Activated naive CD8-positive, alpha-beta T cell treated with anti-CD3 and anti-CD28 coated beads for 36 hours (primary cell): ENCODE measurements at places on chromosomes 16 and 17.

DNA sequence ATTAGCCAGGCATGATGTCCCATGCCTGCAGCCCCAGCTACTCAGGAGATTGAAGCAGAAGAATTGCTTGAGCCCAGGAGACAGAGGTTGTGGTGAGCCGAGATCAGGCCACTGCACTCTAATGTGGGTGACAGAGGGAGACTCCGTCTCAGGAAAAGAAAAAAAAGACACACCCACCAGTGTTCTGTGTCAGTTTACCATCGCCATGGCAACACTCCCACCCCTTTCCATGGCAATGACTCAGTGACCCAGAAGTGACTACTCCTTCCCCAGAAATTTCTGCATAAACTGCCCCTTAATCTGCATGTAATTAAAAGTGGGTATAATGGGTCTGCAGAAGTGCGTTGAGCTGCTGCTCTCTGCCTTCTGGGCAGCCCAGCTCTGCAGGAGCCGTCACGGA lies 4.0 kb upstream of the ZC3H18 start:
- peaks cover 19% of the 10 kb centered on the region for H3K4me1 ChIP-seq
- H3K27ac ChIP-seq: no peak overlapping the region
- H3K27me3 ChIP-seq: no peaks in the 10 kb centered on the region
- no peak overlapping the region for H3K4me3 ChIP-seq
- peak; percentile 79 for DNase-seq

DNA sequence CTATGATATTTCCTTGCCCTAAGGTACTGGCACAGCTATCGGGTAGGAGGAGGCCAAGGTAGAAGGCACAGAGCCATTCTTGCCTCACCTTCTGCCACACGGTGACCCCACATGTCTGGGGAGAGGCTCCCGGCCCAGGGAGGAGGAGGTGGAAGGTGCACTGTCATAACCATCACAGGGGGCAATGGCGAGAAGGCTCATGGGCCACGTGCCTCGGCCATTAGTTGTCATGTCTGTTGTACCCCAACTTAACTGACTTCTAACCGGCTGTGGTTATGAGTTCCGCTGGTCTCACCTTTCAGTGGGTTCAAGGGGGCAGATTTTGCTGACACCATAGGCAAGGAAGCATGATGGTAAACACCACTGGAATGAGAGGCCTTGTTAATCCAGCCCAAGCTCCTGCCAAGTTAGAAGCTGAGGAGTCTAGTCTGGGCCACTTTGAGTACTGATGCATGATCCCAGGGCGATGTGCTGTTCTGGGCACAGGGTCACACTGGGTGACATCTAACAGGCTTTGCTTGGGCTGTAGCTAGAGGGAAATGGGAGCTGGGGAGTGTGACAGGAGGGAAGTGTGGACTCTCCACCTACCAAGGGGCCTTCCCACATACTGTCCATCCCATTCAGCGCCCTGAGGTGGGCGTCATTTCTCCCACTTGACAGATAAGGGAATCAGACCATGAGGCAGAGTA lies 39.6 kb downstream of the HLF start:
- H3K36me3 ChIP-seq: no peaks in the 10 kb centered on the region
- H3K4me1 ChIP-seq: no peaks in the 10 kb centered on the region
- no peaks in the 10 kb centered on the region for H3K27me3 ChIP-seq
- no peak for DNase-seq
- H3K4me3 ChIP-seq: no peak overlapping the region

DNA sequence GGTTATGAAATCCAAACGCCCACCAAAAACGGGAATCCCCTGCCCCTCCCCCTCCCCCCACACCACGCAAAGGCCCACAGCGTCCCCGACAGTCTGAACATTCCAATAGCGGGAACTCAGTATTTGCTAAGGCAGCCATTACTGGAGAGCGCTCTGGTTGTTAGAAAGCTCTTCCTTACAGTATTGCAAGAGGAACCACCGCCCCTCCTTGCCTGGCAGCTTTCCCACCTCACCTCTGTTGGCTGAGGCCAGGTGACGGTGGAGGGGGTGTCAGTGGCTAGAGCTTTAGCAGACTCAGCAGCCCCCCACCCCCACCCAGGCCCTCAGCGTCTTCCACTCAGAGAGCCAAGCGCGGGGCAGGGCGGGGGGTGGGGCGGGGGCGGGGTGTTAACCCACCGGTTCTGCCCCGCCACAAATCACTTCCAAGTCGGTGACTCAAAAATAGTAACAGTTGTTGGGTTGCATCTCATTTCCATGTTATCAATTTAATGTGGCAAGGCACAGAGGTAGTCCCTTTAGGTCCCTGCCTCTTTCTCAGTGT lies 2.2 kb upstream of the PLEKHH3 start:
- peak overlapping the region; percentile 80 for H3K4me3 ChIP-seq
- H3K4me1 ChIP-seq: peaks cover 53% of the 10 kb centered on the region
- H3K27me3 ChIP-seq: peaks cover 64% of the 10 kb centered on the region

DNA sequence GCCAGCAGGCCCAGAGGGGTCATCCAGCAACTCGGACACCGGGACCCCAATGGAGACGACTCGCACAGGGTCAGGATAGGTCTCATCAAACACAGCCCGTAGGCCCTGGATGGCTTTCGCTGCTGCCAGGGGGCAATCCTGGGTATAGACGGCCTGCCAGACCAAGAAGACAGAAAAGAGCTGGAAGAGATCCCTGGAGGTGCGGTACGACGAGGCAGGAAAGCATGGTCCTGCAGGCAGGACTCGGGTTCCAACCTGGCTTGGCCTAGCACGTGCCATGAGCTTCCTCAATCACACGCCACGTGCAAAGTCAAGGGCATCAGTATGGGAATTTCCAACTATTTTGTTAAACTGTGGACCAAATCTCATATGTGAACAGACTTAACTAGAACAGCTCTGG lies 6.3 kb upstream of the EXOSC6 start:
- DNase-seq: no peak
- H3K27me3 ChIP-seq: no peaks in the 10 kb centered on the region
- H3K4me3 ChIP-seq: no peak overlapping the region
- no peak overlapping the region for H3K27ac ChIP-seq
- no peaks in the 10 kb centered on the region for H3K4me1 ChIP-seq
- H3K36me3 ChIP-seq: peaks cover 20% of the 10 kb centered on the region

DNA sequence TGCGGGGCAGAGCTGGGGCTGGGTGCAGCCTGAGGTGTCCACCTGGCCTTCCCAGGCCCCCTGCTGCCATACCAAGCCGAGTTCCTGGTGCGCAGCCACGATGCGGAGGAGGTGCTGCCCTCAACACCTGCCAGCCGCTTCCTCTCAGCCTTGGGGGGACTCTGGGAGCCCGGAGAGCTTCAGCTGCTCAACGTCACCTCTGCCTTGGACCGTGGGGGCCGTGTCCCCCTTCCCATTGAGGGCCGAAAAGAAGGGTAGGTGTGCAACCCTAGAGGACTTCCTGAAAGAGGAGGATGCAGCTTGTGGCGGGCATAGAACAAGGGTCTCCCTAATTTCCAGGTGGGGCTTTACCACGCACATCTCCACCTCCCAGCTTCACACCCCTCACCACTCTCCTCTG lies 2.5 kb downstream of the SGCA start:
- H3K36me3 ChIP-seq: no peaks in the 10 kb centered on the region
- H3K4me1 ChIP-seq: peaks cover 23% of the 10 kb centered on the region
- DNase-seq: no peak
- H3K27ac ChIP-seq: no peak overlapping the region
- H3K4me3 ChIP-seq: peak overlapping the region; percentile 38
- no peaks in the 10 kb centered on the region for H3K27me3 ChIP-seq

DNA sequence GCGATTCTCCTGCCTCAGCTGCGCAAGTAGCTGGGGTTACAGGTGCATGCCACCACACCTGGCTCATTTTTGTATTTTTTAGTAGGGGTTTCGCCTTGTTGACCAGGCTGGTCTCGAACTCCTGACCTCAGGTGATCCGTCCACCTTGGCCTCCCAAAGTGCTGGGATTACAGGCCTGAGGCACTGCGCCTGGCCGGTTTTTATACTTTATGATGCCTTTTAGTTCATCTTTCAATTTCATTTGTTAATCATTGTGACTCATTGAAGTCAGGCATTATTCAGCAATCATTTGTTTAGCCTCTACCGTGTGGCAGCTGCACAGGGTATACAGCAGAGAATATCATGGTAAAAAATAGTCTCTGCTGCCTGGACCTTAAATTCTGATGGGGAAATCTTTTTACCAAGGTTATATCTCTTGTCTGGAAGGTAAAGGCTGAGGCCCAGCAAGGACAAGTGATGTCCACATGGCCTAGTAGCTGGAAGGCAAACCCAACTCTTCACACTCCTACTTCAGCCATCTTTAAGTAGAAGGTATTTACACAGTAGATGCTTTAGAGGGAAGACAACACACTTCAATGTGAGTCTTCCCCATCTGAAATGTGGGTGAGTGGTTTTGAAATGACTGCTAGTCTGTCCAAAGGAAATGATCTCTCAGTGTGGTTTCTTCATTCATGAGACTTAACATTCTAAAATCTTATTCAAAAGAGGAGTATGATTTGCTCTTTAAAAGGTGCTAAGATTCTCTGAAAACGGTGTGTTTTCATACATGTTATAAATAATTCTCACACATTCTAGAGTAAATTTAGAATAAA lies 2.4 kb downstream of the PRPSAP2 start:
- H3K36me3 ChIP-seq: peaks cover 8% of the 10 kb centered on the region
- no peaks in the 10 kb centered on the region for H3K27me3 ChIP-seq
- DNase-seq: no peak
- H3K4me3 ChIP-seq: peak overlapping the region; percentile 64
- H3K4me1 ChIP-seq: peaks cover 47% of the 10 kb centered on the region

DNA sequence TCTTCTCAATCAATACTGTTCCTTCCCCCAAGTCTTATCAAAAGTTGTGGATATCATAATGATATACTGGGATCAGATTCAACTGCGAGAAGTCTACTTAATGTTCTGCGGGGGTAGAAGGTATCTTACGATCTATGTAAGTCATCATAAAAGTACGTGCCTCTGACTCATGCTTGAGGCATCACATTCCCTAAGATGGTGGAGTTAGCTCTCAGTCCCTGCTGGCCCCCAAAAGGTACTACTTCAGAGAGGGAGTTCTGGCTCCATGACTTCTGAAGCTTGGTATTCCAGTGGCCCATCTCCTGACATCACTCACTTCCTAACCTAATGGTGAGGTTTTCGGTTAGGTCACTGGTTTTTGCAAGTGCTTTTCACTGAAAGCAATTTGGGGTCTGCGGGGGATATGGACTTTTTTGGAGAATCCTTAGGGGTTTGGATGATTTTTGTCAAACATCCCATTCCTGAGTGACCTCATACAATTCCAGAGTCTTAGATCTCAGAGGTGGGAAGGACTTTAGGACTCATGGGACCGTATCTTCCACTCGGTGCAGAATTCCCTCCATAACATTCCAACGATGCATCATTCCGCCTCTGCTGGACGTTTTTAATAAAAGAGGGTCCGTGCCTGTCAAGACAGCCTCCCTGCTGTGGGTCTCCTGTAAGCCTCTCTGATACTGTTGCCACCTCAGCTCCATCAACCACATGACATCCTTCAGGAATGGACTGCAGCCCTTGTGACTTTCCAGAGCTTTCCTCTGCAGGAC lies 74.3 kb downstream of the DYNLRB2 start:
- DNase-seq: no peak
- H3K4me1 ChIP-seq: no peaks in the 10 kb centered on the region
- no peak overlapping the region for H3K4me3 ChIP-seq
- no peaks in the 10 kb centered on the region for H3K27me3 ChIP-seq
- peaks cover 5% of the 10 kb centered on the region for H3K36me3 ChIP-seq

DNA sequence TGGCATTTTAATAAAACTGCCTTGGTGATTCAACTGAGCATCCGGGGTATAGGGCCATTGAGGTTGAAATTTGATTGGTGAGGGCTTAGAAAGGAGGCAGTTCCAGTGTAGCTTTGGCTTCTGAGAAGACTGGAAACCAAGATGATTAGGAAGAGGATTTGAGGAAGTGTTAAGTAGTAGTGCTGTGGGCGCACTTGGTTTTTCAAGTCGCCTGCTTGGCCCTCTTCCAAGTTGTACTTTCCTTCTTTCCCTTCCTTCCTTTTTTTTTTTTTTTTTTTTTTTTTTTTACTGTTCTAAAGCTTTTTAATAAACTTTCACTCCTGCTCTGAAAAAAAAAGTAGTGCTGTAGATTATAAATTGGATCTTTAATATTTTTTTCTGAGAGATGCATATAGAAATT lies 320.5 kb downstream of the UTP18 start:
- H3K36me3 ChIP-seq: no peaks in the 10 kb centered on the region
- no peaks in the 10 kb centered on the region for H3K4me1 ChIP-seq
- DNase-seq: no peak
- H3K4me3 ChIP-seq: no peak overlapping the region
- peaks cover 17% of the 10 kb centered on the region for H3K27me3 ChIP-seq

- H3K4me3 ChIP-seq: no peak overlapping the region
- DNase-seq: no peak
- no peaks in the 10 kb centered on the region for H3K4me1 ChIP-seq
- no peaks in the 10 kb centered on the region for H3K36me3 ChIP-seq
These were observed 59.0 kb downstream of the ELAC2 start for GRCh38 chr17:12958786-12959185.

DNA sequence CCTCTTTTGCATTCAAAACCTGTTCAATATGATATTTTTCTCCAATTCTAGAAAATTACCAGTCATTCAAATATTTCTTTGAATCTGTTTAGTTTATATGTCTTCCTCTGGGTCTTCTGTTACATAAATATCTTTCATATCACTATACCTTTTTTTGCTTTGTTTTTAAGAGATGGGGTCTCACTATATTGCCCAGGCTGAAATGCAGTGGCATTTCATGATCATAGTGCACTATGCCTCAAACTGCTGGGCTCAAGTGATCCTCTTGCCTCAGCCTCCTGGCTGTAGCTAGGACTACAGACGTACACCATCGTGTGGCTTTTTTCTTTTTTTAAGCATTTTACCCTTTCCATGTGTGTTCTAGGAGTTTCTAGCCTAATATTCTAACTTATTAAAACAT lies 38.8 kb downstream of the NSRP1 start:
- no peak overlapping the region for H3K4me3 ChIP-seq
- peaks cover 23% of the 10 kb centered on the region for H3K4me1 ChIP-seq
- no peak for DNase-seq
- H3K27ac ChIP-seq: no peak overlapping the region
- peaks cover 50% of the 10 kb centered on the region for H3K36me3 ChIP-seq

DNA sequence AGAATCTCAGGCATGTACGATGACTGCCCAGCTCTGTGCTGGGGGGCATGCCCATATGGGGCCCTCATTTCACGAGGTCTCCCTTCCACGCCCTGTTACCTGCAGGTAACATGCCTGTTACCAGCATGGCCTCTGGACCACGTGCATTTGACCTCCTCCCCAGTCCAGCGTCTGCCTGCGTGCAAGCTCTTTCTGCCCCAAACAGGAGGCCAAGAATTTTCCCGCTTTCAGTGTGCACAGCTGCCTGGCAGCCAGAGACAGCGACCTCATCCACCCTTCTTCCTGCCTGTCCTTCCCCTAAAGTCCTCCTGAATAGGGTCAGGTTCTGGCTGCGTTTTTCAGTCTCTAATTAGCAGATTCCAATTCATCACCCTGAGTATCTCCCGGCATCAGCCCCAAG lies 306.5 kb upstream of the ZFHX3 start:
- no peaks in the 10 kb centered on the region for H3K36me3 ChIP-seq
- H3K4me1 ChIP-seq: no peaks in the 10 kb centered on the region
- H3K27me3 ChIP-seq: no peaks in the 10 kb centered on the region
- no peak for DNase-seq
- H3K27ac ChIP-seq: no peak overlapping the region

GRCh38 chr16:3321816-3322215 lies 16.5 kb downstream of the ZNF75A start:
- no peak overlapping the region for H3K4me3 ChIP-seq
- no peak for DNase-seq
- H3K27ac ChIP-seq: no peak overlapping the region
- no peaks in the 10 kb centered on the region for H3K27me3 ChIP-seq

- DNase-seq: no peak
- no peaks in the 10 kb centered on the region for H3K27me3 ChIP-seq
- H3K4me1 ChIP-seq: peaks cover 41% of the 10 kb centered on the region
- no peak overlapping the region for H3K27ac ChIP-seq
- no peak overlapping the region for H3K4me3 ChIP-seq
- H3K36me3 ChIP-seq: peaks cover 30% of the 10 kb centered on the region
These were observed 95.9 kb downstream of the RPTOR start for GRCh38 chr17:80640366-80641084.

GRCh38 chr17:40777971-40778370 lies 4.4 kb downstream of the KRT27 start:
- H3K36me3 ChIP-seq: no peaks in the 10 kb centered on the region
- H3K27me3 ChIP-seq: peaks cover 75% of the 10 kb centered on the region
